ENCODE measurements at places on chromosomes 2 and 18.

DNA sequence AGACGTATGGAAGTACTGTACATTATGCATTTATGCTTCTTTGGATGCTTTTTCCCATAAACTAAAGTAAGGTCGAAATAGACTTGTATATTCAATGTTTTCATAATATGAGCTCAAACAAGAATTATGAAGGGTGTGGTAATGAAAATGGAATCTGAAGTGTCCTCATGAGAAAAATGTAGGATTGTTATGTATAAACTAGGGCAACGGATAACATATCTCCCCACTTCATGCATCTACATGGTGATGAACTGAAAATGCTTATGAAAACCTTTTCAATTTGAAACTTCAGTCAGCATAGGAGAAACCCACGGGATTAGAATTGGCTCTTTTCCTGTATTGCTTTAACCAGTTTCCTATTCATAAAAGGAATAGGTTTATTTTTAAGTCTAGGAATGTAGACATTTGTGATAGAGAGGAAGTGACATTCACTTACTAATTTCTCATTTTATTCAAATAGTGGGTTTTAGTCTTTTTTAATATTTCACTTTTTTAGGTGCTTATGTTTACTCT, 608.2 kb upstream of the GCFC2 start:
- no peak for DNase-seq

GRCh38 chr2:88865801-88866371, 174.4 kb downstream of the RPIA start:
- DNase-seq: peak; percentile 70

DNA sequence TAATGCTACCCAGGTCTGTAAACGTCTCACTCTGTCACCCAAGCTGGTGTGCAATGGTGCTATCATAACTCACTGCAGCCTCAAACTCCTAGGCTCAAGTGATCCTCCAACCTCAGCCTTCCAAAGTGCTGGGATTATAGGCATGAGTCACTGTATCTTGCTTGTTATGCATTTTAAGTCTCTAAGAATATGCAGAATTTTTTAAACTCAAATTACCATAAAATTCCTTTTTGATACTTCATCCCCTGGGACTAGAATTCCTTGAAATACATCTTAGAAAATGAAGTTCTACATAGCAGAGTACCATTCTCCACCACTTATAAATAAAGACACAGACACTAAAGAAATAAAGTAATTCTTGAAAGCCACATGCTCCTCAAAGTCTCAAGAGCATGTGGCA, 30.2 kb upstream of the LRATD1 start:
- DNase-seq: no peak

DNA sequence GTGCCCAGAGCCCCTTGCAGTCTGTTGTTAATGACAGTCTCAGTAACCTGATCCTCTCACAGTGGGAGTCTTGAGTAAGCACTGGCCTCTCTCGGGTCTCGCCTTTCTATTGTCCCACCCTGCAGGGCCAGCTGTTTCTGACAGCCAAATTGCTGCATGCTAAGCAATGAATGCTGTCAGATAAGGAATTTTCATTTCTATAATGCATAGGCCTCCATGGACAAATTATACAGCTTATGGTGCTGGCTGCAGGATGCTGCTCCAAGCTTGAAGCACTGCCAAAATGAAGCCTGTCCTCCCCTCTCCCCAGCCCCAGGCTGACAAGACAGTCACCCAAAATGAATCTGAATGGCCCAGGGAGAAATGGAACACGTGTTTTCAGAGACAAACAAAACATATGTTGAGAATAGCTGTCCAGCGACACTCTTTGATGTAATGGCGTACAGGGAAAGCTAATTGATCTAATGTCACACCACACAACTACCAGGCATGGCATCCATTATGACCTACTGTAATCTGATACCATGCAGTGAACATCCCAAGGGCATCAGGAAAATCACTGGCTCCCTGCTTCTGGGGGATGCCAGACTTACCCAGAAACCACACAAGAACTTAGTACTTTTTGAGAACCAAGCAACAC, 36.8 kb downstream of the ACVR1 start:
- peak; percentile 36 for DNase-seq

DNA sequence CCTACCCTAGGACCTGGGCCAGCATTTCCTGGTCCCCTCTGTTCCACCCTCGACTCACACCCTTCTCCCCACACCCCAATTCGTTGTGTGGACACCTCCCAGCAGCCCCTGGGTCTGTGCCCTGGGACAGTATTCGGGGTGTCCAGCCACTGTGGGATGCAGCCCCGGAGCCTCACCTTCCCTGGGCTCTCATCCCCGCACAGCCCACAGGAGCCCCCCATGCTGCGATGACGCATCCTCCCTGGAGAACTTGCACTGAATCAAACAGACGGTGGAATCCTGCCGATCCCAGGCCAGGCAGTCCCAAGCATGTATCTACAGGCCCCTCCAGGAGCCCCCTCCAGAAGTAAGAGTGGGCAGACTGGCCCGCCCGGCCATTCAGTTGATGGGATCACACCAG, 9.7 kb downstream of the ITM2C start:
- DNase-seq: no peak

DNA sequence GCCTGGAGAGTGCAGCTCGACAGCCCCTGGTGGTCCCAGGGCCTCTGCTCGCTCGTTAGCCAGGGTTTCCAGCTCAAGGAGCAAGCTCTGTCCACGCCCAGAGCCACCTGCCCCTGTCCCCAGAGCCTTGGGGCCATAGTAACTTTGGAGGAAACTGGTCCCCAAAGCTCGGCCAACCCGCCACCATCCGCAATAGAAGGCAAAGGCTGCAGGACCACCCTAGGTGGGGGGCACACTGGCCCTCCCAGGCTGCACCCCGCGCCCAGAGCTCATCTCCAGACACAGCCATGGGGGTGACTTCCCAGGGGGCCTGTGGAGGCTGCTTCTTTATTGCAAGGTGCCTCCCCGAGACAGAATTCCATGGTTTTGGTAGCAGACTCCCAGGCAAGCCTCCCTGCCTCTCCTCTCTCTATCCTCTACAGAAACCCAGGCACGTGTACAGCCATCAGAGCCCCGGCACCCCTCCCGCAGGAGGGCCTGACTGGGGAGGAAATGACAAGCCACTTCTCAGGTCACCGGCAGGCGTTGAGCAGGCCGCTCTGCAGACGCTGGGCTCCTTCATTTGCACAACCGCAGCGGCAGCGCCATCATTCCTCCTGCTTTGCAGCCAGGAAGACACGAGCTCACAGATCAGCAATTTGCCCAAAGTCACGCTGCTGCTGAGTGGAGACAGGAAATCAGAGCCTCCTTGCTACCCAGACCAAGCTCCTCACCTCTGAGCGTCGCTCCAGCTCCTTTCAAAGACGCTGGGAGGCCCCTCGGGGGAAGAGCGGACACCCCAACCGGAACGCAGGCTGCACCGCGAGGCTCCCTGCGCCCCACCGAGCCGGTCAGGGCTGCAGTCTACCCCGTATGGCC, 80.2 kb downstream of the NDUFA10 start:
- peak; percentile 93 for DNase-seq

DNA sequence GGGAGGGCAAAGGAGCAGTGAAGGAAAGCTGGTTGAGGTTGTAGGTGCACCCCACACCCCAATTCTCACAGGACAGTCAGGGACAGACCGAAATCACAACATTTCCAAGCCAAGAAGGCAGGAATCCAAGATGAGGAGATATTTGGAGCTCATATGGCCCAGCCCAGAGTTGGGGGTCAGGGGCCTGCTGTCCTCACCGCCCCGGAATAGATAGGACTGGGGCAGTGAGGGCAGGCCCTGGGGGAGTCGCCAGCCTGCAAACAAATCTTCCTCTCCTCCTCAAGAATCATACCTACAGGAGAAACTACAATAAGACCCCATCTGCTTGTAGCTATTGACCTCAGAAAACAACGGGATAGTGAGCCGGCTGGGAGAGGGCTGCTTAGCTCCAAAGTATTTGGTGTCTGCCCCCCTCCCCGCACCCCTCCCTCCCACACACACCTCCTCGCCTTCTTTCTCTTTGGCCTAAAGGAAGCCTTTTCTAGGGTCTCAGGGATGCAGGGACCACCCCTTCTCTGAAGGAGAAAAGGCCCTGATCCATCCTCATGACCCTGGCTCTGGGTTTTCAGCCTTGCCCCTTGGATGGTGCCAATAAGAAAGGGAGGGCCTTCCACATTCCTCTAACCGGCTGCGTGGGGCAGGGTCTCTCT, 3.8 kb downstream of the EN1 start:
- no peak for DNase-seq

GRCh38 chr2:47662552-47662951, 120.4 kb upstream of the MSH6 start:
- DNase-seq: no peak

DNA sequence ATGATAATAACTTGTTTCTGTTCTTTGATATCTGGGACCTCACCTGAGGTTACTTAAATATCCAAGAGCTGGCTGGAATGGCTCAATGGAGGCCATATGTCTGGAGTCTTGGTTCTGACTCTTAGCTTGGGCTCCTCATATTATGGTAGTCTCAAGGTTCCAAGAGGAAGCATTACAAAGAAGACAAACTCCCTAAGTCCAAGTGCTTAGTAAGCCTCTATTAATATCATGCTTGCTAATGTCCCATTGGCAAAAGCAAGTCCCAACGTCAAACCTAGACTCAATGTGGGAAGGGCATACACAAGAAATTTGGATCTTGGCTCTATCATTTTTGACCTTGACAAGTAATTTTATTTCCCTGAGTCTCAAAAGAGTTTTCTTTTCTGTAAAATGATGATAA, 49.2 kb upstream of the SPOPL start:
- DNase-seq: no peak

GRCh38 chr2:98550165-98550564, 58.1 kb downstream of the COA5 start:
- no peak for DNase-seq

All from common myeloid progenitor, CD34-positive (primary cell).